ENCODE measurements at places on chromosomes 2 and 18. TPM values are rescaled to one million over a fixed set of nuclear protein-coding genes. Genes with fewer than 3 reads are reported as not detected.

GRCh38 chr2:166454006-166454595 lies 39.9 kb downstream of the SCN7A start:
- no peaks in the 10 kb centered on the region for H3K27me3 ChIP-seq
- no peaks in the 10 kb centered on the region for H3K36me3 ChIP-seq
- no peak for DNase-seq
- H3K27ac ChIP-seq, result no peak overlapping the region

GRCh38 chr2:65320946-65321345 lies 93.3 kb downstream of the ACTR2 start:
- H3K4me3 ChIP-seq, result no peak overlapping the region
- peak overlapping the region; percentile 97 for H3K27ac ChIP-seq

DNA sequence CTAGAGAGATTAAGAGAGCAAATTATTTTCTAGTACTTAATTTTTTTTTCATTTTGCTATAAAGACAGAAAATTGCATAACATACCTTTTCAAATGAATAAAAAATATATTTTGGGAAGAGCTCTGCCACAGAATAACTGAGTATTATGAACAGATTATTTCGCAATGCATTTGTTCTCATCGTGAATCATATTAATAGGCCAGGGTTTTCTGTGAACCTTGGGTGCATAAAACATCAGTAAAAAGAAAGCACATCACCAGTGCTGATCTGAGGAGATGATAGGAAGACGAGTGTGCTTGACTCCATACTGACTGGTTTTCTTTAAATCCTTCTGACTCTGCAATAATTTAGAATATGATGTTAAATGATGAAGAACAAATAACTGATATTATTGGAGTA lies 409.1 kb downstream of the CPS1 start:
- no peaks in the 10 kb centered on the region for H3K27me3 ChIP-seq
- H3K27ac ChIP-seq, result no peak overlapping the region
- peak; percentile 7 for DNase-seq
- no peaks in the 10 kb centered on the region for H3K4me1 ChIP-seq

GRCh38 chr2:230634146-230634545 lies 78.5 kb upstream of the CAB39 start:
- H3K27ac ChIP-seq, result no peak overlapping the region
- no peak for DNase-seq

DNA sequence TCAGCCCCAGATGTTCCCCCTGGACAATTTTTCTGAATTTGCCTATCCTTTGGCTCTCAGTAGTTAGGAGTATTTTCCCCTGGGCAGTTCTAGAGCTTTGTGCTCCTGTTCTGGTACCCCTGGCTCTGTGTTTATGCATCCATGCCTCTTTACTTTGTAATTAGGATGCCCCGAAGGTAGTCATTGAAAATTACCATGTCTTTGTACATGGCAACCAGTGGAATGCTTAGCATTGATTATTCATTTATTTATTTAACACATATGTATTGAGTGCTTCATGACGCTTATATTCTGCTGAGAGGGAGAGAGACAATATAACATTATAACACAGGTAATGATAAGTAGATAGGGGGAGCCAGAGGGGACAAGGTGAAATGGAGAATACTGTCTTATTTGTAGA lies 346.5 kb downstream of the PARD3B start:
- H3K4me3 ChIP-seq, result no peak overlapping the region
- no peak overlapping the region for H3K27ac ChIP-seq
- no peaks in the 10 kb centered on the region for H3K4me1 ChIP-seq
- DNase-seq, result no peak
- H3K36me3 ChIP-seq, result no peaks in the 10 kb centered on the region
- H3K27me3 ChIP-seq, result no peaks in the 10 kb centered on the region

- no peak overlapping the region for H3K4me3 ChIP-seq
- peaks cover 21% of the 10 kb centered on the region for H3K4me1 ChIP-seq
- peak; percentile 89 for DNase-seq
Observed at GRCh38 chr2:54336136-54336976, 80.3 kb upstream of the TSPYL6 start.

- H3K4me1 ChIP-seq, result peaks cover 14% of the 10 kb centered on the region
- no peaks in the 10 kb centered on the region for H3K27me3 ChIP-seq
- no peaks in the 10 kb centered on the region for H3K36me3 ChIP-seq
- peak overlapping the region; percentile 27 for H3K27ac ChIP-seq
- DNase-seq, result peak; percentile 31
- H3K4me3 ChIP-seq, result no peak overlapping the region
Observed at GRCh38 chr2:213187833-213188532, 36.6 kb upstream of the IKZF2 start.

- peaks cover 7% of the 10 kb centered on the region for H3K4me1 ChIP-seq
- H3K27ac ChIP-seq, result no peak overlapping the region
- no peaks in the 10 kb centered on the region for H3K27me3 ChIP-seq
- DNase-seq, result no peak
Observed at GRCh38 chr18:56152551-56153310, 485.7 kb downstream of the TXNL1 start.

- H3K27ac ChIP-seq, result no peak overlapping the region
- H3K4me3 ChIP-seq, result peak overlapping the region; percentile 60
- no peaks in the 10 kb centered on the region for H3K36me3 ChIP-seq
- no peaks in the 10 kb centered on the region for H3K4me1 ChIP-seq
- no peak for DNase-seq
- H3K27me3 ChIP-seq, result no peaks in the 10 kb centered on the region
Observed at GRCh38 chr2:148552675-148553331, 91.7 kb upstream of the EPC2 start.

DNA sequence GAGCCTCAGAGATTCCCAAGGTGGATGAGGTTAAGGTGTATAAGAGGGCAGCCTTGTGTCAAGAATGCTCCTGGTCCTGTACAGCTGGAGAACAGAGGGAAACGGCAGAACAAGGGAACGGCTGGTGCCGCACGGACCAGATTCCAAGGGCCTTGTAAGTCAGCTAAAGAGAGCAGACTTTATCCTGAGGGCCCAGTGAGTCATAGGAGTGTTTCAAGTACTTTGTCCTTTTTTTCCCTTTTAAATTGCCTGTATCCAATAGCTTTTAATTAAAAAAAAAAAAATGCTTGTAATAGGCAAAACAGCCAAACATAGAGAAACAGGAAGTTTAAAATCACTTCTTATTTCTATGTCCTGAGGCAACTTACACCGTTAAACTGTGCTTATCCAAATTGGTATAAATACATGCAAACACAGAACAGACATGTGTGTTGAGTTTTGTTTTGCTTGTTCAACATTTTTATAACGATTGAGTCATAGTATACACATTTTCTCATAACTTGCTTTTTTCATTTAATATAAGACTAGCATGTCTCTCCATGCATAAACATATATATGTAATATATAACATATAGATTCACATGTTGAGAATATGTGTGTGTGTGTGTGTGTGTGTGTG lies 42.1 kb upstream of the EVA1A start:
- no peak overlapping the region for H3K4me3 ChIP-seq
- peak; percentile 92 for DNase-seq
- no peak overlapping the region for H3K27ac ChIP-seq
- no peaks in the 10 kb centered on the region for H3K27me3 ChIP-seq
- peaks cover 16% of the 10 kb centered on the region for H3K4me1 ChIP-seq
- no peaks in the 10 kb centered on the region for H3K36me3 ChIP-seq

Gene REG1A
- total RNA-seq, result not detected

Gene TACR1
- total RNA-seq, result not detected

Gene AQP12B
- total RNA-seq, result not detected

Gene PARD6G
- total RNA-seq, result 2.1 TPM

Gene AFF3
- total RNA-seq, result 0.50 TPM

Gene EFHD1
- not detected for total RNA-seq

Gene PLA2R1
- 8.3 TPM for total RNA-seq

Gene MC2R
- not detected for total RNA-seq

Gene HOXD1
- total RNA-seq, result not detected
